ENCODE measurements at places on chromosomes 5 and 9.

DNA sequence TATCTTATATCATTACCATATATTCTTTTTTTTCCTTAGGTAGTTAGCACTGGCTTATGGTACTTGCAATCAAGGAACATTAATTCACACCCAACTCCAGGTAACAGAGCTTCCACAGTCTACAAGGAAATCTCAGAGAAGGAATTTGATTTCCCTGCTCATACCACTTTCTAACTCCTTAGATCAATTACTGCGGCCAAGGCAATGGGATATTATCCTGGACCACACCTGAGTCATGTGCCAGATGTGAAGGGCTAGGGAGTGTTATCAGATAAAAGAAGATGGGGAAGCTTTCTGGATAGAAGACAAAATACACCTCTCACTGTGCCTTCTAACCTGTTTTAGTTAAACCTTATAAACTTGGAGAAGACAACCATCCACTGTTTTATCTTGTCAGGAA, 181.2 kb downstream of the CCDC192 start:
- DNase-seq = no peak

DNA sequence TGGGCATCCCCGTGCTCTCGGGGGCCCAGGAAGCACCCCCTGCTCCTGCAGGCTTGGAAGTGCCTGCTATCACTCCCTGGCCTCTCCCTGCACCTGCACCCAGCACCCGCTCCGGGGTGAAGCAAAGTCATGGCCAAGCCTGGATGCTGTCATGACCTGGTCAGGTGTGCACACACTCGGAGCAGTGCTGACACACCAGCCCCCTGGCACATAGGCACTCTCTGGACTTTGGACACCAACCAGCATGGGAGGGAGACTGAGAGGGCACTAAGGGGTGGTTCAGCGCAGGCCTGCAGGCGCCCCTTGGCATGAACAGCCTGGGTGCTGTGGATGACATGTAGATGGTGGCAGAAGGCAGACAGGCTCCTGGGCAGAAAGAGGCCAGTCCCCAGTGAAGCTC, 158.6 kb downstream of the GHR start:
- DNase-seq = no peak

DNA sequence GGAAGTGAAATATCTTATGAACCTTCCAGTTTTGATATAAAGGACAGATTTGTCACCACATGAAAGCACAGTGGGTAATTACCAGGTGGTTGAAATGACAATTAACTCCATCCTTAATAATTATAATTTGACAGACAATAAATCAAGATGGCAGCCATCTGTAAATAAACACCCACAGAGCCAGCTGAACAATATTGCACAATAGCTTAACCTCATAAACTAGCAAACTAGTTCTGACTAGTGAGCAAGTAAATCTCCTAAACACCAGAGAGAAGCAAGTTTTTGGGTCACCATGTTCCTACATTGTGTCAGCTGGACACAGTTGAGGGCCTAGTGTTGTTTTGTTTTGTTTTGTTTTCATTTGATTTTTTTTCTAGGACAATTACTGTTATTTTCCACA, 577.4 kb downstream of the ACTL7B start:
- no peak for DNase-seq

GRCh38 chr5:20276959-20277263, 288.9 kb upstream of the CDH18 start:
- DNase-seq = no peak

DNA sequence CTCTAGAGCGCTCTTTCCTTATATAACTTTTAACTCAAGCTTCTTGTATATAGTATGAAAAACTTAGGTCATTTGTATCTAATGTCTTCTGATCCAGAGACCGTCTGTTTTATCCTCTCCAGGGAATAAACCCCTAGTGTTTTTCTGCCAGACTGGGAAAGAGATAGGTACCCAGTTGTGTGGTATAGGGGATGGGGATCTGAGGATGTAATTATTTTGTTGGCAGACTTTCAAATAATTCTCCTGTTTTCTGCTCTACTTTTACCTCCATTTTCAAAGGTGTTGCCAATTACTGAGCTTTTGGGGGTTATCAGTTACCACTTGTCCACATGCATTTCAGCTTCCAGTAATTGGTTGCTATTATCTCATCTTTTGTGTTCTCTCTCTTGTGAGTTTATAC, 17.9 kb downstream of the CCDC171 start:
- DNase-seq = no peak

DNA sequence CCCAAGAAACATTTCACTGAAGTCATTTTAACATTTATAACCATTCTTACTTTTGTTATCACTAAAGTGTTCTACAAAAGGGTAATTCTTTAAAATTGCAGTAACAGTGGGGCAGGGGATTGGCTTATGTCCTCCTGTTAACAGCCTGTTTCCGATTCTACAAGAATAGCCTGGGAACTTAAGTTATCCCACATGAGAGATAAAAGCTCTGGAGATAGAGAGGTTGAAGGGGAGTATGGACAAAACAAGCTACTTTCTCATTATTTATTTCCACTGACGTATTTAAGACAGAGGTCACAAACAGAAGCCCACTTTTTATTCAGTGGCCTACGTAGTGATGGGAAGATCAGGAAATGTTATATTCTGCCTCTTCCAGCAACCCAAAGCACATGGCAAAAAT, 98.7 kb downstream of the EPB41L4A start:
- no peak for DNase-seq

DNA sequence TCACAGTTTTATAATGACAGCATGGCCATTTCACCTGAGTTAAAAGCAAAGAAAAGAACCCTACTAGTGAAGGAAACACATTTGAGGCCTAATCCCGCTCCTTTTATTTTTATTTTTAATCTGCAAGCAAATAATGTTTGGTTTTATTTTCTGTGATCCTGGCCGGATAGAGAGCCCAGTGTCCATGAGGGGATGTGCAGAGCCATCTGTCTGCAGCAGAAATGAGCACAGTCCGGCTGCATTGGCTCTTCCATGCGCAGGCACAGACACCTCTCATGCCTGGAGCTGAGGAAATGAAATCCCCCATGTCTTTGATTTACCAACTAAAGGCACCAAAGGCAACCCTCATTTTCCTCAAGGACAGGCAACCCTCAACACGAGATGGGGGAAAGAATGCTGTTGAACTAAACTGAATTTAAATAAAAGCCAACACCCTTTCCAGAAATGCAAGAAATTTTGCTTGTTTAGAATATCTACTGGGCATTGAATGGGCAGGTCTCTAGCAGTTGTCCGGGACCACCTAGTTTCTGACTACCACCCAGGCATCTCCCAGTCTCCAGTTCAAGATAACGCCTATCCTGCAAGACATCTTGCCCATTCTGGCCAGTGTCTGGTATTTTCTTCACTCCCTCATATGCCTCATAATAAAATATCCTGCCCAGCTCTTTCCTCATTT, 47.9 kb upstream of the SEMA6A start:
- DNase-seq = no peak

DNA sequence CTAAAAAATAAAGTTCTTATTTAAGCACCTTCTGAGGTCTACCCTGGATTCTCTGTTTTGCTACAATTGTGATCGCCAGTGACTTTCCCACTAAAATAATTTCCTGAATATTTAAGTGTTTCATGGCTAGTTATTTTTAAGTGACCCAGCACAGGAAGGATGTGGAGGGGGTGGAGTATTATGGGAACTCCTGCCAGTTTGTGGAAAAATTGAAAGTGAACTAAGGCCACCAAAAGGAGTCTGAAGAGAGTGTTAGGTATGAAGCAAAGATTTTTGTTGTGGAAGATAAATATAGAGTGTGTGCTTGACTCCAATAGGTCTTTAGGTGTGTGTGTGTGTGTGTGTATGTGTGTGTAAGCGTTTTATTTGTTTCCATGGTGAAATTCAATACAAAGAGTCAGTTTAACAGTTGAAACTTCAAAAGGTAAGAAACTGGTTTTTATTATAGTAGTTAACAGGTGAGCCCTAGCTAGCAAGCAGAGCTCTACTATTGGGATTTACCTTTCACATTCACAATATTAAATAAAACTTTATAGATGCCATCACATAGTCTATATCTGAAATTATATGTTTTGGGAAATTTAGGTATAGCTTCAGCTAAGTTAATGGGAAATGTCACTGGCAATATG, 25.6 kb downstream of the RASGRF2 start:
- no peak for DNase-seq

GRCh38 chr5:95048628-95049027, 236.3 kb downstream of the MCTP1 start:
- no peak for DNase-seq

Data from GM12892 (cell line).